ENCODE measurements at places on chromosomes 4 and X.

DNA sequence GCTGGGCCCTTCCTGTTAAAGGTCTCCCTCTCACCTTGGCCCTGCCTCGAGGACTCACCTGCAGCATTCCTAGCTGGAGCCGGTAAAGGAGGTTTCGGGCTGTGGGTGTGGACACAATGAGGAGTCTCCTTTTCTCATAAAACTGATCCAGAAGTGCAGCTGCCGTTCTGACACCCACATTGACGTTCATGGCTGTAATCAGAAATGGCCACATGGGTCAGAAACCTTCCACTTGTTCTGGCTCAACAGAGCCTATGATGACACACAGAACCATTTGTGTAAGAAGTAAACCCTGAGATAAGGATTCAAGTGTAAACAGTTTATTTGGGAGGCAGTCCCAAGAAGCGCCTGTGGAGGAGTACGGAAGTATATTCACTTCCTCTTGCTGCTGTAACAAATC is 63.8 kb downstream of the SRPX start:
- no peak for DNase-seq

DNA sequence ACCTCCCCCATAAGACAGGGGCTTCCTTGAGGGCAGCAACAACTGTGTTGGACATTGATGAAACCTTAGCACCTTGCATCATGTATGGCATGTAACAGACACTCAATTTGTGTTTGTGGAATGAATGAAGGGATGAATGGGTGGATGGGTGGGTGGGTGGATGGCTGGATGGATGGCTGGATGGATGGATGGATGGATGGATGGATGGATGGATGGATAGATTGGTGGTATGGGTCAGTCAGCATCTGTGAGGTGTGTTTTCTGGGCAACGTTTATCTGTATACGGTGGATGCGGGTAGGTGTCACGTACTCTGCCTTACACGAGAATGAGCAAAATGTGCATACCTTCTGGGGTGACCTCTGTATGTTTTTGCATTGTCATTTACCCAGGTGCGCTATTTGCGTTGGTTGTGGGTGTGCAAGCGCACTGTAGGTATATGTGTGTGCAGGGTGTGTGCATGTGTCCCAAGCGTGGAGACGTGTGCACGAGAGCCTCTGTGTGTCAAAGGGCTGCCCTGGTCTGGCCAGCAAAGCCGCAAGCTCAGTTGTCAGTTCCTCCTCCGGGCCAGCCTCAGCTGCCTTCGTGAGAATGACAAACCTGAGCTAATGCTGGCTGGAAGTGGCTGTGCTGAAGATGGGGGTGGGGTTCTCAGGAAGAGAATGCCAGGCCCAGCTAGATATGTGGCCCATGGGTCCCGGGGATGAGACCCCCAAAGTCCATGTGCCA is 26.5 kb downstream of the ELF4 start:
- no peak for DNase-seq

GRCh38 chr4:140754918-140755773 is 1.0 kb downstream of the TBC1D9 start:
- no peak for DNase-seq

DNA sequence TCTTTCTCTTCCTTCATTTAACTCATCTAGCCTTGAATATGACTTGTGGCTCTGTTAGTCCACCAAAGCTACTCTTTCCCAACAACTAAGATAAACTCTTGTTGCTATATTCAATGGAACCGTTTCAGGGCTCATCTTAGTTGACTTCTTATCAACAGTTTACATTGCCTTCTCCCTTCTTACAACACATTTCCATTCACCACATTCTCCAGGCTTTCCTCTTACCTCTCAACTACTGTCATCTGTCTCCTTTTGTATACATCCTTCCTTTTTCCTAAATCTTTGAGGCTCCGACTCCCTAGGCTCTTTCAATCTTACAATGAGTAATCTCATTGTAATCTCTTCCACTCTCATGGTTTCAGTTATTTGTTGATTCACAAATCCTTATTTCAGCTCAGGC is 58.5 kb downstream of the NCAPG start:
- DNase-seq: no peak

DNA sequence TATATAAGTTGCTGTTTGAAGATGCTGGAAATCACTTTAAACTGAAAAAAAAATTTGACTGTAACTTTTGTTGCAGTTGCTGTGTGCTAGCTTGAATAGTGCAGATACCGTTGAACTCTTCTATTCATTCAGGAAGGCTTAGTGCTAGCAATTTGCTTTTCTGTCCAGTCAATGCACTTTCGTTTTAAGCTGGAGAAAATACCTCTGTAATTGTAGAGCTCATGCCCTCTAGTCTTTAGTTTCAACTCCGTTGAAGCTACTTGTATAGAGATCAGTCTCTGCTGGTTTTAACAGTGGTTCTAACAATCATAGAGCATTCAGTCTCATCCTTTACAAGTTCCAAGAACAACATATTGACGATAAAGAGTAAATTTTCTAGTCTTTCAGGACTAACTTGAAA is 49.0 kb upstream of the TRPC3 start:
- DNase-seq: no peak

- no peak for DNase-seq
Observed at GRCh38 chr4:176013476-176014247, 52.0 kb upstream of the WDR17 start.

DNA sequence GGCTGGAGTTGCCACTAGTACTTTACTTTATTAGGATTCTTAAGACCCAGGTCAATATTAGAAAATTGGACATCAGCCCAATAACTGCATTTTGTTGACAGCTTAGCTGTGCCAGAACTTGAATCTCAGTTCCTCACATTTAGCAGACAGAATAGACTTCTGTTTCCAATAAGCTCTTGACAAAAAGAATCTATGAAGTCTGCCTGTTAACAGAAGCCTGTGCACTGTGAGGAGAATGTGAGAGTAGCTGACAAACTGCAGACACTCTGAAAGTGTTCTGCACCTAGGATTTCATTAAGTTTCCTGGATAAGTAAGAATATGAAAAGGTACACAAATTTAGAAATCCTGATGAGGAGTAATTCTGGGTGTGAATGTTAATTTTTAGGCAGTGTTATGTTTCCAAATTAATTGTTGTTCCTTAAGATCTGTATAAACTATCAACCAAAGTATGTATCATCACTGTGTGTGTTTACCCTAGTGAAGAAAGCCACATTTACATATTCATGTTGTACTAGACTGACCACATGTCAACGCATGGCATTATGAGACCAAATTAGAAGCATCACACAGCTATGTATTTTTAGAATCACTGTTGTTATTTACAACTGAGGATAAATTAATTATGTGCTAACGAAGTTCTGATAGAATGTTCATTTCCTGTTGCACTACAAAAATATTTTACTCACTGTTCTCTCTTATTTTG is 756.4 kb upstream of the IGFBP7 start:
- no peak for DNase-seq

DNA sequence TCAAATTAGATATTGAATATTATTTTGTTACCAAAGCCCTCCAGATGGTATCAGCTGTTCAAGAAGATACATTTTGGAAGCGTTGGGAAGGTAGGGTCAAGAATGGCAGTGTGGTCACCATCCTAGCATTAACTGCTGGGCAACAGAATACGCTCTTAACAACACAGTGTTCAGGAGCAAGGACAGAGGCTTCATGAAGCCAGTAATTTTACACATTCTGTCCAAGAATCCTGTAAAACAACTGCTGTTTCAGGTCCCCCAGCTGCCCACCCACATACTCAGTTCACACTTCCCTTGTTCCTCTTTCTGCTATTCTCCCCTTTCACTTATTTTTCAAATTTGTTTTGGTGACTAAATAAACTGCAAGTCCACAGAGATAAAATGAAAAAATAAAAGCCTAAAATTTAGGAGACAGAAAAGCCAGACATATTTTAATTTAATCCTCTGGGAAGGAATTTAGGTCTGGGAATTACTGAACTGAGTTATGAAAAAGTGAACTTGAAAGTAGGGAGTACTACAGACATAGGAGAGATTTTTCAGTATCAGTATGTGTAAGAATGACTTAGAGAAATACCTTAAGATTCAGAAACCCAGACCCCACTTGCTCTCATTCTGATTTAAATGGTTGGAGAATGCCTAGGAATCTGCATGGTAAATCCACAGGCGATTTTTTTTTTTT is 406.7 kb downstream of the MAPK10 start:
- DNase-seq: no peak

- DNase-seq: no peak
Observed at GRCh38 chr4:152970102-152970820, 34.1 kb downstream of the FHDC1 start.

- no peak for DNase-seq
Observed at GRCh38 chr4:129337228-129337620, 241.3 kb downstream of the C4orf33 start.

DNA sequence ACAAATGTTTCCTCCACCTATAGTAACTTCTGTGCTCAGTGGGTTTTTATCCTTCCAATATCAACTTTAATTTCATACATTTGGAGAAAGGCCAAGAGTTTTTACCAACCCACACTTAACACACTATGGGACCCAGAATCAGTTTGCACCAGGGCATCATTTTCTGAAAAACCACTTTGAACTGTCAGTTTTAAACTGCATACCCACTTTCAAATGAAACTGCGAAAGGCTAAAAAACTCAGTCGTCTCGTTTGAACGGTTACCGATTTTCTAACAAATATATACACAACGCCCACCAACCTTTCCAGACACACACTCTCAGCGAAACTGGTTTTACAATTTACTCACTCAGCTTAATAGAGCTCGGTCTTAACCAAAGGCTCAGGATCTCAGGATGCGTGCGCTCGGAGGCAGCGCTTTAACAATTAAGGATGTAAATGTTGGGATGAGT is 376 bp downstream of the ABCG2 start:
- no peak for DNase-seq

DNA sequence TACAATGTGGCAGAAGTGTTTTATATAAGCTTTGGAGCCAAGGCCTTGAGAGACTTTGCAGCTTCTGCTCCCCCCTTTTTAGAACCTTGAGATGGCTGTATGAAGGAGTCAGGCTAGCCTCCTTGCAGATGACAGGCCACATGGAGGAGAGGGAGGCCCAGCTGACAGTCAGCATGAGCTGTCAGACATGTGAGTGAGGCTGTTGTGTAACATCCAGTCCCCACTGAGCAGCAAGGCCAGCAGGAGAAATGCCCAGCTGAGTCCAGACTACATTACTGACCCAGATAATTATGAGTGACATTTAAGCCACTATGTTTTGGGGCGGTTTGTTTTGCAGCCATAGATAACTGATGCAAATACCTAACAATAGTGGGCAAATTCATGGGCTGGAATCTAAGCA is 515.3 kb upstream of the ARX start:
- no peak for DNase-seq

- DNase-seq: no peak
Observed at GRCh38 chr4:95831166-95831565, 8.7 kb upstream of the PDHA2 start.

DNA sequence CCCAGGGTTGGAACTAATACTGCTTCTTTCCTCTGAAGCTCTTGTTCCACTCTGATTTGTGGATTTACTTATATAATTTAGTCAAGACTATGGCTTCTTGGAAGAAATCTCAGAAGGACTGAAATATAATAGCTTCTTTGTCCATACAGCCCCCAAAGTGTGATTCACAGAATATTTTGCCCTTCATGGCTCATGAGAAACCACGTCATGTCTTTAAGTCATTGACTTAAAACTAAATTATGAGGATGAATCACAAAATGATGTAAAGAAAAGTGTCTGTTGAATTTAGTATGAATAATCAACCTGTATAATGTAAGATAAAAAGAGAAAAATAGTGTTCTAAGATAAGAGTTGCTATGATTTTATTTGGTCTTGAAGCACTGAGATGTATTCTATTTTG is 43.3 kb upstream of the AGA start:
- no peak for DNase-seq

- no peak for DNase-seq
Observed at GRCh38 chr4:177532358-177532757, 90.1 kb upstream of the AGA start.
